ENCODE measurements at places on chromosomes 11 and 22.

- no peak for DNase-seq
Measured at GRCh38 chr11:23311986-23312940, 452.0 kb upstream of the CCDC179 start.

DNA sequence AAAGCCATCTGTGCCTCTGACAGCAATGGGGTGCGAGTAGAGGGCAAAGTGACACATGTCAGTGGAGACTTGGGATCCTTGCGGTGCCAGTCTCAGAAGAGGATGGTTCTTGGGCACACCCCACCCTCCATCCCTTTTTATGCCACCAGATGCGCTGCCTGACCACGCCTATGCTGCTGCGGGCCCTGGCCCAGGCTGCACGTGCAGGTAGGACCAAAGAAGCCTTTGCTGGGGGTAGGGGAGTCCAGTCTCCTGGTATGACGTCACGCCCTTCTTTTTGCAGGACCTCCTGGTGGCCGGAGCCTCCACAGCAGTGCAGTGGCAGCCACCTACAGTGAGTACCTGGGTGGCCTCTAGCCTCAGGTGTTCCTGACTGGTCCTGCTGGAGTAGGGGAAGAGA lies 1.5 kb downstream of the NDUFS8 start:
- no peak for DNase-seq

- DNase-seq, result no peak
Measured at GRCh38 chr11:3906166-3906565, 50.7 kb downstream of the STIM1 start.

- no peak for DNase-seq
Measured at GRCh38 chr22:45421349-45422055, 8.0 kb downstream of the RIBC2 start.

- DNase-seq, result no peak
Measured at GRCh38 chr11:108319541-108320145, 96.8 kb downstream of the ATM start.

DNA sequence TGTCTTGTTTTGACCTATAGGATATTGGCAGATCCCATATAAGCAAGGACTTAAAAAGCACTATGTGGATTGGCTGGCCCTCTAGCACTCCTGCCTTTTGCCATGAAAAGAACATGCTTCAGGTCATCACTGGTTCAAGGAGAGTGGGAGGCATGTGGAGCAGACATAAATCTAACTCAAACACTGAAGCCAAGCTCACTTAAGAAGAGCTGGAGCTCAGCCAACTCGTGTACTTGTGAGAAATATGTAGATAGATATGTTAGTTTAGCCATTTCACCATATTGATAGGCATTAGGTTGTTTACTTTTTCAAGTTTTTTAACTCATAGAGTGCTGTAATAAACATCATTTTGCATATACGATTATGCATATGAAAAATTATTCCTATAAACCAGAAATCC lies 19.9 kb upstream of the BBOX1 start:
- DNase-seq, result no peak

- DNase-seq, result no peak
Measured at GRCh38 chr11:12179531-12179930, 69.1 kb downstream of the MICAL2 start.

- no peak for DNase-seq
Measured at GRCh38 chr22:23497016-23497885, 82.8 kb downstream of the IGLL1 start.

- no peak for DNase-seq
Measured at GRCh38 chr11:35932681-35933319, 11.1 kb upstream of the LDLRAD3 start.
